Nasal cavity respiratory epithelium epithelial cell of viscerocranial mucosa (primary cell): ENCODE measurements at places on chromosomes 2 and 18. TPM values are rescaled to one million over a fixed set of nuclear protein-coding genes. Genes with fewer than 3 reads are reported as not detected.

NETO1 gene
- not detected in 2 replicates for total RNA-seq

CCDC93 gene
- total RNA-seq, result 18.8 and 39.5 TPM in 2 replicates

TFPI gene
- 1.0 and 9.9 TPM in 2 replicates for total RNA-seq

MROH2A gene
- not detected in 2 replicates for total RNA-seq

KCNE4 gene
- total RNA-seq, result 0.14 TPM in 1 of 2 replicates, not detected in the other

CAB39 gene
- 119 and 149 TPM in 2 replicates for total RNA-seq

CYP20A1 gene
- 30.8 and 31.2 TPM in 2 replicates for total RNA-seq

GPR155 gene
- 1.7 and 3.7 TPM in 2 replicates for total RNA-seq

SAG gene
- not detected in 2 replicates for total RNA-seq

DHRS9 gene
- 8.8 and 15.0 TPM in 2 replicates for total RNA-seq

GPR17 gene
- not detected in 2 replicates for total RNA-seq

SOWAHC gene
- total RNA-seq, result 81.3 and 97.8 TPM in 2 replicates

KRTCAP3 gene
- total RNA-seq, result 13.3 and 13.9 TPM in 2 replicates

CETN1 gene
- not detected in 2 replicates for total RNA-seq

VWC2L gene
- 0.07 TPM in 1 of 2 replicates, not detected in the other for total RNA-seq

NEB gene
- 0.68 and 3.3 TPM in 2 replicates for total RNA-seq

SERPINB7 gene
- total RNA-seq, result 32.6 and 116 TPM in 2 replicates

ABCG8 gene
- not detected in 2 replicates for total RNA-seq

CCBE1 gene
- 0.28 and 2.1 TPM in 2 replicates for total RNA-seq

LONRF2 gene
- total RNA-seq, result under 0.01 TPM in 1 of 2 replicates, not detected in the other

TMEM150A gene
- 5.8 and 15.1 TPM in 2 replicates for total RNA-seq

TMEM178A gene
- total RNA-seq, result 0.28 and 0.34 TPM in 2 replicates

SATB2 gene
- 0.68 and 3.5 TPM in 2 replicates for total RNA-seq

AFG3L2 gene
- 74.7 and 82.4 TPM in 2 replicates for total RNA-seq

IDH1 gene
- total RNA-seq, result 306 and 350 TPM in 2 replicates

CDH7 gene
- total RNA-seq, result under 0.01 TPM in 1 of 2 replicates, not detected in the other

ADCYAP1 gene
- not detected in 2 replicates for total RNA-seq

OBSL1 gene
- 8.9 and 27.7 TPM in 2 replicates for total RNA-seq

CAVIN2 gene
- 2.1 and 9.3 TPM in 2 replicates for total RNA-seq

PASK gene
- total RNA-seq, result 2.7 and 4.8 TPM in 2 replicates

TYW5 gene
- 14.0 and 14.1 TPM in 2 replicates for total RNA-seq

CCDC85A gene
- 0.07 TPM in 1 of 2 replicates, not detected in the other for total RNA-seq

EGR4 gene
- total RNA-seq, result not detected in 2 replicates

DSEL gene
- total RNA-seq, result 3.5 and 3.8 TPM in 2 replicates

NIF3L1 gene
- 28.1 and 32.1 TPM in 2 replicates for total RNA-seq

TMEM182 gene
- total RNA-seq, result 6.5 and 7.2 TPM in 2 replicates

FLACC1 gene
- total RNA-seq, result 0.34 and 0.71 TPM in 2 replicates

FRZB gene
- total RNA-seq, result under 0.01 TPM in 2 replicates
